ENCODE measurements at places on chromosomes 3 and 15.

GRCh38 chr3:170962411-170962810 lies 54.0 kb upstream of the EIF5A2 start:
- H3K4me1 ChIP-seq, result no peaks in the 10 kb centered on the region
- no peak overlapping the region for H3K27ac ChIP-seq
- no peak overlapping the region for H3K4me3 ChIP-seq
- no peaks in the 10 kb centered on the region for H3K27me3 ChIP-seq

DNA sequence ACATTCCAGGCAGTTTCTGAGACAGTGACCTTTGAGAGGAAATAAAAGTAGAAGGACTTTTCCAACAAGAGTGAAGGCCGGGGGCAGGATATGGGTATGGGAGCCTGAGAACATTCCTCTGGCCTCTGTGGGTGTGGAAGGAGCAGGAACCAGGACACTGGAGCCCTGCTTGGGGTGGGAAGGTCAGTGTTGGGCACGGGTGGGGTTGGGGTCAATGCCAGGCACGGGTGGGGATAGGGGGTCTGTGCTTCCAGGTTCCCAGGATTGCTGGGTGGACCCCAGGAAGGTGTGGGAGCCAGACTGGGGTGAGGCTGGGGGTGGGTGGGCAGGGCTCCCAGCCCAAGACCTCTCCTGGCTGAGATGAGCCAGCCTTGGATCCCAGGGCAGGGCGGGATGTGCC lies 163.5 kb downstream of the NSMCE3 start:
- H3K27ac ChIP-seq, result no peak overlapping the region
- no peaks in the 10 kb centered on the region for H3K36me3 ChIP-seq
- no peak for DNase-seq
- H3K4me1 ChIP-seq, result no peaks in the 10 kb centered on the region

DNA sequence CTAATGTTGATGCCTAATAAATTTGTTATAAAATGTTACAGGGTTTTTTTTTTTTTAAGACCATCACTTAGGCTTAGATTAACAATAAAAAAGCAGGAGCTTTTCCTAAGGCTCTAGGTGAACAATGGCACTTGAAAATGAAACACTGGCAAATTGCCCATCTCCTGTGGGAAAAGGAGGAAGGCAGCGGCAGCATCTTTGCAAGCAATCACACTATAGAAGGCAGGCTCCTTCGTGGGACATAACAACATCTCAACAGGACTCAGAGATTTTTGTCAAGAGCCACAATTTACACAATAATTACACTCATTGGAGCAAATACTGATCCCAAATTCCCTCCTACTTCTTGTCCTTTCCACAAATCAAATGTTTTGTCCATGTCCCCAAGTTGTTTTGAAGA lies 646.7 kb downstream of the ROBO2 start:
- no peak overlapping the region for H3K27ac ChIP-seq
- no peak for DNase-seq
- no peaks in the 10 kb centered on the region for H3K36me3 ChIP-seq
- H3K4me3 ChIP-seq, result no peak overlapping the region
- no peaks in the 10 kb centered on the region for H3K27me3 ChIP-seq

- DNase-seq, result no peak
- no peak overlapping the region for H3K4me3 ChIP-seq
- peaks cover 46% of the 10 kb centered on the region for H3K36me3 ChIP-seq
- no peaks in the 10 kb centered on the region for H3K4me1 ChIP-seq
- H3K27ac ChIP-seq, result no peak overlapping the region
Observed at GRCh38 chr3:47503033-47503432, 10.5 kb downstream of the ELP6 start.

DNA sequence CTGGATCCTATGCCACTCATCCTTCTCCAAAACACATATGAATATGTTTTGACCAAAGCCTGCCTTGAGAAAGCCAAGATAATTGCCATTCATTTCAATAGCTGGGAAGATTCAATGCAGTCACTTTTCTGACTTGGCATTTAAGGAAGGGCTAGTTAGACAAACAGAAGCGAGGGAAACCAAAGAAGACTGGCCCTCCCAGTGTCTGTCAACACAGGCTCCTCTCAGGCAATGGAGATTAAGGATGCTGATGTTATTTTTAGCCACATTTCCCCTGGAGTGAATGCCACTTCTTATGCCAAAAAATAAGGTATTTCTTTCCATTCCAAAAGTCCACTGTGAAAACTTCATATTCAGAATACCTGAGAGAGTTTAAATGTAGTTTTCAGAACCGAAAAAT lies 101.7 kb downstream of the P3H2 start:
- no peak for DNase-seq
- no peaks in the 10 kb centered on the region for H3K4me1 ChIP-seq
- peaks cover 10% of the 10 kb centered on the region for H3K27me3 ChIP-seq
- no peak overlapping the region for H3K4me3 ChIP-seq
- no peaks in the 10 kb centered on the region for H3K36me3 ChIP-seq
- H3K27ac ChIP-seq, result no peak overlapping the region

DNA sequence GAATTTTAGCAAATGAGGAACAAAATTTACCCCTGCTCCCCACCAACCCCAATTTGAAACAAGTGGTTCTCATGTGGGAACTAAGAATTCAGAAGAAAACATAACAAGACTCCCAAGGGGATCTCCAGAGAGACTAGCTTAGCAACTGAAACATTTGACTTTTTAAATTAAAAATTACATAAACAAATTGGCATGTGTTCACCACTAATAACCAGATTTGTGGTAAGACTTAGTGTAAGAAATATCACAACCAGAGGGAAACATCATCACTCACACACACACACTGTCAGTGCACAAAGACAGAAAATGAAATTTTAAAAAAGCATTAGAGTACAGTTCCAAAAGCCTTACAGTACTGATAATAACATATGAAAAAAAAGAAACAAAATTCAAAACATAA lies 348.8 kb downstream of the CGGBP1 start:
- H3K27me3 ChIP-seq, result no peaks in the 10 kb centered on the region
- H3K27ac ChIP-seq, result no peak overlapping the region
- H3K36me3 ChIP-seq, result no peaks in the 10 kb centered on the region
- no peak overlapping the region for H3K4me3 ChIP-seq
- DNase-seq, result no peak
- H3K4me1 ChIP-seq, result no peaks in the 10 kb centered on the region
